ENCODE measurements at places on chromosomes 5 and 9.

GRCh38 chr5:156121882-156122281, 205.1 kb upstream of the SGCD start:
- no peak for DNase-seq

- DNase-seq = no peak
These were observed 93.9 kb downstream of the LHFPL2 start for GRCh38 chr5:78554670-78555069.

- DNase-seq = no peak
These were observed 263.5 kb downstream of the CWC27 start for GRCh38 chr5:65032250-65032649.

- DNase-seq = no peak
These were observed 3.4 kb downstream of the CNTFR start for GRCh38 chr9:34585946-34586669.
